Activated CD4-positive, alpha-beta T cell treated with anti-CD3 and anti-CD28 coated beads, Interleukin-2, amount 50 U/mL, for 1 hour (primary cell): ENCODE measurements at places on chromosomes 13 and 19.

- DNase-seq: no peak
These were observed 6.7 kb upstream of the ONECUT3 start for GRCh38 chr19:1746401-1747284.

- no peak for DNase-seq
These were observed 10.7 kb upstream of the CRTC1 start for GRCh38 chr19:18672606-18673337.

- no peak for DNase-seq
These were observed 434.3 kb downstream of the EFNB2 start for GRCh38 chr13:106101201-106101600.

- DNase-seq: no peak
These were observed 5.1 kb upstream of the COMP start for GRCh38 chr19:18796239-18796638.

- peak; percentile 67 for DNase-seq
These were observed 33.1 kb downstream of the PPP1R37 start for GRCh38 chr19:45125975-45126493.

DNA sequence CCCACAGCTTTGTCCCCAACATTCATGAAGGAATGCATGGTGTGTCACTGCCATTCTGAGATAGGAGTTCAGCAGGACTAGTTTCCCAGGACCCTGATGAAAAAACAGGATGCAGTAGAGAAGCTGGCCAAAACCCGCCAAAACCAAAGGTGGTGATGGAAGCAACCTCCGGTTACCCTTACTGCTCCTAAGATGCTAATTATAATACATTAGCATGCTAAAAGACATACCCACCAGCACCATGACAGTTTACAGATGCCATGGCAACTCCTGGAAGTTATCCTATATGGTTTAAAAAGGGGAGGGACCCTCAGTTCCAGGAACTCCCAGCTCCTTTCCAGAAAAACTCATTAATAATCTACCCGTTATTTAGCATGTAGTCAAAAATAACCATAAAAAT lies 59.9 kb upstream of the KCTD15 start:
- no peak for DNase-seq

DNA sequence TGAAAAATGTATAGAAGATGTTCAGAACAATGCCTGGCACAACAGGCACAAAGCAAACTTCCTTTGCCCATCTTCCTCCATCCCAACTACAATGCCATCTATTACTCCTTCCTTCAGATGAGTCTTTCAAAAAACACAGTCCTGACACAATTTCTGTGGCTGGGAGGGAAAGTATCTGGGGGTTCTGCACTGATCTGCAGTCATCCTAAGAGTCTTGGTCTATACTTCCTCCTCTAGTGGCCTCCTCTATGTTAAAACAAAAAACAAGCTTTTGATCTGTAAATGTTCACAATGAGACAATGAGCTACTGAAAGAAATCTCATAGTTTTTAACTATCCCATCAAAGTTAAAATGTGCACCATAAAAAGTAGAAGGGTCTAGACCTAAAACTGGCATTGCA lies 44.8 kb downstream of the USP12 start:
- DNase-seq: no peak

DNA sequence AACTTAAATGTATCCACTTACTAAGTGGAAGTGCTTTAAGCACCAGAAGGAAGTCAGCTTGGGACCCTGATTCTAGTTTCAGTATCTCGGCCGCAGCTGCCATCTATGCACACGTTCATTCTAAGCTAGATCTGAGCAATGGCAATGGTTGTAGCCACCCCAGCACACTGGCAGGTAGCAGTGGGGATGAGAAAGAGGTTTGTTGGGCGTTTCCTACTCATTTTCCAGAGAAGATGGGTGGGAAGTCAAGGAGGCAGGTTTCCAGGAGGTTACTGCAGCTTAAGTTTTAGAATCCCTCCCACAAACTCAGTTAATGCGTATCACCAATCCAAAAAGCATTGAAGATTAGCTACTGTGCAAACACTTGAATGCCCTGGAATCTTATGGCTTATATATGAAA lies 114.2 kb upstream of the TSC22D1 start:
- DNase-seq: no peak

- no peak for DNase-seq
These were observed 53.2 kb upstream of the GAS6 start for GRCh38 chr13:113917096-113917495.

GRCh38 chr19:34416021-34416545 lies 11.9 kb downstream of the PDCD2L start:
- DNase-seq: no peak

GRCh38 chr19:32599736-32600157 lies 18.8 kb downstream of the PDCD5 start:
- DNase-seq: peak; percentile 41

GRCh38 chr19:5074830-5075394 lies 106.0 kb downstream of the KDM4B start:
- no peak for DNase-seq

DNA sequence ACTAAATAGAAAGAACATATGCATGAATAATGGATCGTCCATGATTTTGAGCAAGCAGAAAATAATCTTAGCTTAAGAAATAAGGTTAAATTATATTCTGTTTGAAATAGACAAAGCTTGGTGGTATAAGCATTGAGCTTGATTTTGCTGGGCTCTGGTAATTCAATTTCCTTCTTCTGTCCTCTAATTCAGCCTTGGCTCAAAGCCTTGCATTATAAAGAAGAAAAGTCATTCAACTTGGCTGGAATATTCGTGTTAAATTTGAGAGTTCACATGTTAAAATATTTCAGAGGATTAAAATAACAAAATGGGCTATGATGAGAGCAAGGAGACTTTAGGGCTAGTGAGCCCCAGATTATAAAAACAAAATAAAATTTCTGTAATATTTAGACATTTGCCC lies 415.4 kb upstream of the PCDH20 start:
- DNase-seq: no peak

GRCh38 chr13:114128624-114129522 lies 3.5 kb downstream of the RASA3 start:
- DNase-seq: peak; percentile 89

DNA sequence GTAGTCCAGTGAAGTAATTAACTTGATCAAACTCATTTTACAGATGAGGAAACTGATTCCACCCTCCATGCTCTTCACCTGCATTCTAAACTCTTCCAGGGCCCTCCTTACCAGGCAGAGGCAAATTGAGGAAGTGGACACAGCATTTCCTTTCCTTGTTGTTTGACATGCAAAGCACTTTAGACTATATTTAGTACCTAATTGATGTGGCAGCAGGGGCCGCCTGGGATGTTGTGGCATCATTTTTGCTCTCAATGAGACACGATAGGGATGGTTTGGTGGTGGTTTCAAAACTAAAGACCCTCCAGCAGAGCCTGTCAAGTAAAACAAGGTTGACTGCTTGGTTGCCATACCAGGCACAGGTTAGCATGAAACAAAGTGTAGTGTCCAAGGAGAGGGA lies 7.9 kb downstream of the SIPA1L3 start:
- DNase-seq: no peak

DNA sequence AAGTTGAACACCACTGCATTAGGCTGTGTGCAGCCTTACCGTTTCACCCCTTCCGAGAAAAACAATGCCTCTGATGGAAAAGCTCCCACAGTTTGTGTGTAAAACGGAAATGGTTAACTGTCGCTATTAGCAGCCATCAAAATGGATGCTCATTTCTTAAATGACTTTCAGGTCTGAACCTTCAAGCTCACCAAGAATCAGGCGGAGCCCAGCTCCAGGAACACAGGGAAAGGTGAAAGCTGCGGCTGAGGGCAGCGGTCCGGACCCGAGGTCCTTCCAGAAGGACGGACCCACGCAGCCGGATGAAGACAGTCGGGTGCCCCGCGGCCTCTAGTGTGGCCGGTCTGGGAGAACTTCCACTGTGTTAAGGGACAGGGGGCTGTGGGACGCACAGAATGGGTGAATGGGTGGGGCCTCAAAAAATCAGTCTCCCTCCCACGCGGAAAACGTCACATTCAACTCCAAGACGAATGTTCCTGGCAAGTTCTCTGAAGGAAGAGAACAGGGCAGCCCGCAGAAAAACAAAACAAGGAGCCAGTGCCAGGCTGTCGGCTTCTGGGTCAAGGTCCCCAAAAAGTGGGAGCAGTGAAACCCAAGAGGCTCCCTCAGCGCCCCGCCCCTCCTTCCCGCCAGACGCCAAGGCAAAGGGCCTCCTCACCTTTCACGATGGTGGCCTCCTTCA lies 4.9 kb downstream of the IRS2 start:
- no peak for DNase-seq

DNA sequence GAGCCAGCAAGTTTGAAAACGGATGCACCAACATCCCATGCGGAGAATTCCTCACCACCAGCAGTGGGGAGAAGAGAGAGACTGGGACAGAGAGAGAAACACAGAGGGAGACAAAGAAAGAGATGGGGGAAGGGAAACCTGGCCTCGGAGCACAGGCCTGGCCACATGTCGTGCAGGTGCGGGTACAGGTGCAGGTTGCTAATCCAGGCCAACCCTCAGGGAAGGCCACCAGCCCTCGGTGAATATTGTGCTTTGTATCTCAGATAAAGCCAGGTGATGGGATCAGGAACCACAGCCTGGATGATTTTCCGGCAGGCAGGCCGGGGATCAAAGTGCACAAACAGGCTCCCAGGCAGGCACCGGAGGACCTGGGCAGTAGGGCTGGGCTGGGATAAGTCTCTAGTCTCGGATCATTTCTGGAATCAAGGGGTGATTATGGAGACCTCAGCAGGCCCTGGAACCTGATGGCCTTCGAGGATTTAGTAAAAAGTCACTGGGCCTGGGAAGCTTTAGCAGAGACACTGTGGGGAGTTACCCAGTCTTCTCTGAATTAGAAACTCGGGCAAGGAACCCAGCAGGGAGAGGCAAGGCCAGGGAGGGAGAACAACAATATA lies 3.7 kb downstream of the GAS6 start:
- no peak for DNase-seq

DNA sequence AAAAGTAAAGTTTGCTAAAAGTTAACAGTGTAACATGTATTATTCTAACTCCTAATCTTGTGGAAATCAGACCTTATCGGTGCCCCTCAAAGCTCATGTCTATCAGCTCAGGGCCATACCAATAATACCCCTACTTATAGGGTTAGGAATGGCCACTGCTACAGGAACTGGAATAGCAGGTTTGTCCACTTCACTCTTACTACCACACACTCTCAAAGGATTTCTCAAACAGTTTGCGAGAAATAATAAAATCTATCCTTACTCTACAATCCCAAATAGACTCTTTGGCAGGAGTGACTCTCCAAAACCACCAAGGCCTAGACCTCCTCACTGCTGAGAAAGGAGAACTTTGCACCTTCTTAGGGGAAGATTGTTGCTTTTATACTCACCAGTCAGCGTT lies 1677.7 kb downstream of the OLFM4 start:
- no peak for DNase-seq

GRCh38 chr13:46468570-46469463 lies 81.8 kb upstream of the RUBCNL start:
- no peak for DNase-seq

GRCh38 chr13:77299587-77299986 lies 27.3 kb downstream of the MYCBP2 start:
- DNase-seq: no peak

DNA sequence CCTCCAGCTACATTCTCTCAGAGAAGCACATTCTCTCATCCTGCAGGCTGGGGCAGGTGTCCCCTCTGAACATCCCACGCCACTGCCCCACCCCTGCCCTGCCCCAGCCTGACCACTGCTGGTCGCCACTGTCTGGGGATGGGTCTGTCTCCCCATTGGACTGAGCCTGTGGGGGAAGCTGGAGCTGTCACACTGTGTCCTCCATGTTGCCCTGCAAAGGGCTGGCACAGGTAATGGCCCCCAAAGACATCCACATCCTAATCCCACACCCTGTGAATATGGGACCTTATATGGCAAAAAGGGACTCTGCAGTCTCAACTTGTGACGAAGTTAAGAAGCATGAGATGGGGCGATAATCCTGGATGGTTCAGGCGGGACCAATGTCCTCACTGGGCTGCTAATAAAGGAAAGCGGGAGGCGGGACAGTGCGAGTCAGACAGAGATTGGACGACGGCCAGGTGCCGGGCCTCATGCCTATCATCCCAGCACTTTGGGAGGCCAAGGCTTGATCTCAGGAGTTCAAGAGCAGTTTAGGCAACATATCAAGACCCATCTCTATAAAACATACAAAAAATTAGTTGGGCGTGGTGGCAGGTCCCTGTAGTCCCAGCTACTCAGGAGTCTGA lies 9.1 kb downstream of the AP2S1 start:
- no peak for DNase-seq

- DNase-seq: no peak
These were observed 10.2 kb upstream of the SUPT20H start for GRCh38 chr13:37069597-37070103.

GRCh38 chr13:100811024-100811865 lies 136.7 kb upstream of the TMTC4 start:
- DNase-seq: no peak

- no peak for DNase-seq
These were observed 10.0 kb upstream of the ZNF443 start for GRCh38 chr19:12450844-12451243.

GRCh38 chr13:33132644-33133440 lies 116.6 kb downstream of the KL start:
- no peak for DNase-seq

DNA sequence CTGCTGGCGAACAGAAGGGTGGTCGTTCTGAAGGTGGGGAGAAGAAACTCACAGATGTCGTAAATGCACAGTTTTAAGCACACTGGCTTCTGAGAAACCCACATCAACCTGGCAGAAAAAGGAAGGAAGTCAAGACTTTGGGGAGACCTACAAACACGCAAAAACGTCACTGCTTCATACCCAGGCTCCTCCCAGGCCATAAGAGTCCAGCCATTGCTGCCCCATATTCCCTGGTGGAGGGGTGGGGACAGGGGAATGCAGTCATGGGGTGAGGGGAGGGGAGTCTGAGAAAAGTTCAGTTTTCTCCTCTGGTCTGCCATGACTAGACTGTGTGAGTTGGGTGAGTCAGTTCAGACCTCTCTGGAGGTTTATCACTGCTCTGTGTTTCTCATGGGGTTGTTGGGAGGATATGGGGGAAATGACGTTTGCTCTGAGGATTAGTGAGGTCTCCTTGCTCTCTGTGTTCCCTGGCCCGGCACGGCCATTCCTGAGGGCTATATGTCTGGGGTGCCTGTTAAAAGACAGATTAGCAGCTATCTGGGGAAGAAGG lies 139.0 kb downstream of the FLT1 start:
- no peak for DNase-seq

GRCh38 chr19:42412661-42413076 lies 14.5 kb downstream of the LIPE start:
- no peak for DNase-seq

GRCh38 chr13:76316998-76317527 lies 569.1 kb downstream of the KCTD12 start:
- DNase-seq: no peak

- DNase-seq: no peak
These were observed 340.6 kb downstream of the KCNRG start for GRCh38 chr13:50355797-50356196.

DNA sequence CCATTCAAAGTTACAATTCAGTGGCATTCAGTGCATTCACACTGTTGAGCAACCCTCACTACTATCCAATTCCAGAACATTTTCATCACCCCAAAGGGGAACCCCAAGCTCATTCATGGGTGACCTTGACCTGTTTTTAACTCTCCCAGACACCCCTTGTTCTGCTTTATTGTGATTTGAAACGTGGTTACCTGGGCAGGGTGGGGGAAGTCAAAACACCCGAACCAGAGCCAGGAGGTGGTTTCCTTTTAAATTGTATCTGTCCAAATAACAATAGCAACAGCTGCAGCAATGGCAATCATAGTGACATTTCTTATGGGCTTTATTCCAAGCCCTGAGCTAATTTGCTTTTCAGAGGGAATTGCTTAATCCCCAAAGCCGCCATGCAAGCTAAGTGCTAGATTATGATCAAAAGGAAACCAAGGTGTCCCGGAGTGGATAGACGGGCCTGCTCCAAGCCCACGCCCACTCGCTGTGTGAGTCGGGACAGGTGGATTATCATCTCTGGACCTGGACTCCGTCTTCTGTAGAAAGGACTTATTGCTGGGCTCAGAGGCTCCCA lies 6.1 kb downstream of the PTGIR start:
- DNase-seq: no peak
